ENCODE measurements at places on chromosomes 5 and 9.

DNA sequence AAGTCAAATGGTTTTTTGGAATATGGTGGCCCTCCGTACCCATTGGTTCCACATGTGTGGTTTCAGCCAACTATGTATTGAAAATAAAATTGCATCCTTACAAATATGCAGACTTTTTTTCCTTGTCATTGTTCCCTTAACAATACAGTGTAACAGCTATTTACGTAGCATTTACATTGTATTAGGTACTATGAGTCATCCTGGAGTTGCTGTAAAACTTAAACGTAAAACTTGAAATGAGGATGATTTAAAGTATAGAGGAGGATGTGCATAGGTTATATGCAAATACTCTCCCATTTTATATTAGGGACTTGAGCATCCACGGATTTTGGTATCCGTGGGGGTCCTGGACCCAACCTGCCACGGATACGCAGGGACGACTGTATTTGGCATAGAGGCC, 16.3 kb downstream of the SDHA start:
- no peak for DNase-seq

DNA sequence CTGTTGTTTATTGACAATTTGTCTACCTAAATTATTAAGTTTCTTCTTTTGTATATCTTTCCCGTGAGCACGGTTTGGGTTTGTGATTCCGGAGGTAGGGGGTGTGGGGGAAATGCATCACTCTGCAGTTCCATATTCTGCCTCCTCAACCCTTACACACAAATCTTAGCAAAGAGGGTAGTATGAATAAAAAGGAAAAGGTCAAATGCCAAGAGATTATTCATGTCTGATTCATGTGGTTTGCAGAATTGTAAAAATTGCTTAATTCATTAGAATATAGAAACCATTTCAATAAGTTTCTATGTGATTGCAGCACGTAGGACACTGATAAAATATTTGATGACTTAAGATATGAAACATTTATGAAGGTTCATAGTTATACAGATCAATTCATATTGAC, 601.9 kb downstream of the SEMA5A start:
- no peak for DNase-seq

- no peak for DNase-seq
Observed at GRCh38 chr9:19404283-19405075, 4.3 kb upstream of the ACER2 start.

GRCh38 chr5:9924614-9925013, 294.5 kb upstream of the TAS2R1 start:
- DNase-seq: no peak

DNA sequence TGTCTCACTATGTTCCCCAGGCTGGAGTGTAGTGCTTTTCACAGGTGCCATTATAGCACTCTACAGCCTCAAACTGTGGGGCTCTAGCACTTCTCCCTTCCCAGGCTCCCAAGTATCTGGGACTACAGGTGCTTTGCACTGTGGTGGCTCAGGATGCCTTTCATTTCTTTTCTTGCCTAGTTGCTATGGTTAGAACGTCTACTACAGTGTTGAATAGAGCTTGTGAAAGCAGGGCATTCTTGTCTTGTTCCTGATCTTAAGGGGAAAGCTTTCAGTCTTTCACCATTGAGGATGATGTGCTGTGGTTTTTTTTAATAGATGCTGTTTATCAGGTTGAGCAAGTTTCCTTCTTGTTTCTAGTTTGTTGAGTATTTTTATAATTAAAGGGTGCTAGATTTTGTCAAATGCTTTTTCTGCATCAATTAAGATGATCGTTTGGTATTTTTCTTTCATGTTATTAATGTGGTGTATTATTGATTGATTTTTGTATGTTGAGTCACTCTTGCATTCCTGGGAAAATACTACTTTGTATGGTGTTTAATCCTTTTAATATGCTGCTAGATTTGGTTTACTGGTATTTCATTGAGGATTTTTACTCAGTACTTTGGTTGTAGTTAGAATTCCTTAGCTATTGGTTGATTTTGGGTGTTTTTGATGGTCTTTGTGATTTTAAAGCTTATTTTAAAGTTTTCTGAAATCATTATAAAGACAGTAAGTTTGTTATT, 35.6 kb downstream of the GPBP1 start:
- no peak for DNase-seq

- no peak for DNase-seq
Observed at GRCh38 chr9:98147582-98147981, 28.6 kb upstream of the TRIM14 start.

DNA sequence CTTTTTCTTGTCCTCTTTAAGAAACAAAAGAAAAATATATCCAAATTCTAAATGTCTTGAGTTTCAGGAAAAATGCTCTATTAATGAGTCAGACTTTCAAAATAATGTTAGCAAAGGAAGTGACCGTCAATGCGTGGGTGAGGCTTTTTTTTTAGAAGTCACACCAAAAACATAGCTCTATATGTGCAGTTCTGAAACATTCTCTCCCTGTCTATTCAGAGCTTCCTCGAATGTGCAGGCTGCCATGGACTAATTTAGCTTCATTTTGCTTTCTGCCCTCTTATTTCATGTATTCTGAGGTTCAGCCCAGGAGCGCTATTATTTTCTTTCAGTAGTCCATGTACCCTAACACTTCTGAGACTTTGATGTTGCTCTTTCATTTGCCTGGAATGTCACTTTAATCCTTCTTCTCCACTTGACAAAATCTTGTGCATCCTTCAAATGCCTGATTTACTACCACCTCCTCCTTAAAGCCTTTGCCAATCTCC, 72.5 kb upstream of the RASA1 start:
- no peak for DNase-seq

DNA sequence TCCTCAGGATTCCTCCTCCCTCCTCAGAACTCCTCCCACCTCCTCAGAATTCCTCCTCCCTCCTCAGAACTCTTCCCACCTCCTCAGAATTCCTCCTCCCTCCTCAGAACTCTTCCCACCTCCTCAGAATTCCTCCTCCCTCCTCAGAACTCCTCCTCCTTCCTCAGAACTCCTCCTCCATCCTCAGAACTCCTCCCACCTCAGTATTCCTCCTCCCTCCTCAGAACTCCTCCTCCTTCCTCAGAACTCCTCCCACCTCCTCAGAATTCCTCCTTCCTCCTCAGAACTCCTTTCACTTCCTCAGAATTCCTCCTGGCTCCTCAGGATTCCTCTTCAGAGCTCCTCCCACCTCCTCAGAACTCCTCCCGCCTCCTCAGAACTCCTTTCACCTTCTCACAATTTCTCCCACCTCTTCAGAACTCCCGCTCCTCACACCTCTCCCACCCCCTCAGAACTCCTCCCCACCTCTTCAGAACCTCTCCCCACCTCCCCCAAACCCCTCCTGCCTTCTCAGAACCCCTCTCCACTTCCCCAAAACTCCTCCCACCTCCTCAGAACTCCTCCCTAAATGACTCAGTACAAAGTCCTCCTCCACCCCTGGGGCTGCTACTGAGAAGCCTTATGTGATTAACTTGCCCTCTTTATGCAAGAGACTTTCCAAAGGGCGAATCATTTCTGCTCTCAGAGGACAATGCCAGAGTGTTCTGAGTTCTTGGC, 23.2 kb downstream of the SLC46A2 start:
- no peak for DNase-seq

- no peak for DNase-seq
Observed at GRCh38 chr5:139740138-139740991, 55.2 kb upstream of the PSD2 start.

- no peak for DNase-seq
Observed at GRCh38 chr5:116401576-116401975, 173.0 kb downstream of the SEMA6A start.

DNA sequence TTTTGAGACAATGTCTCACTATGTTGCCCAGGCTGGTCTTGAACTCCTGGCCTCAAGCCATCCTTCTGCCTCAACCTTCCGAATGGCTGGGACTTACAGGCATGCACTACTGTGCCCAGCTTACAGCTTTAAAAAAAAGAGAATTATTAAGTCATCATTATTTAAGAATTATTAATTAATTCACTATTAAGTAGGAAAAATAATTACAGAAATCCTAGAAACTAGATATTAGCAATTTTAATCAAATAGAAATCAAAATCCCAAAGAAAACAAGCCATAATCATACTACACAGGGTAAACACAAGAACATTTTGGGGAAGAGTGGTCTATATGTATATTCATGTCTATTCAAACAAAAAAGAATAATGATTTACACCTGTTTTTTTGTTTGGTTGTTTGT, 19.6 kb upstream of the MTMR12 start:
- no peak for DNase-seq

DNA sequence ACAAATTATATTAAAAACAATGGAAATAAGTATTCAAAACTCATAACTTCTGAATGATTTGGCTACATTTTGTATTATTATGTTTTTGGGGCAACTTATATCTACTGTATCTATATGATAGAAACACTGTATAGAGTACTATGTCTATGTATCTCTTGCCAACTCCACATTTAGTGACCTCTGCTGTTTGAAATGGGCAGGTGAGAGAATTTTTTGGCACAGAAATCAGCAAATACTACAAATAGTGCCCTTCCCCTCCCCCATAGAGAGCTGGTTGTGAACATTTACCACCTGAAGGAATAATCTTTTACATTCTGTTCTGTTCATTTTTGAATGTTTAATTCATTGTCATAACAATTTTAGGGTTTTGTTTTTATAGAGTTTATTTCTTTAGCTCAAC, 545.3 kb downstream of the PDE4D start:
- no peak for DNase-seq

DNA sequence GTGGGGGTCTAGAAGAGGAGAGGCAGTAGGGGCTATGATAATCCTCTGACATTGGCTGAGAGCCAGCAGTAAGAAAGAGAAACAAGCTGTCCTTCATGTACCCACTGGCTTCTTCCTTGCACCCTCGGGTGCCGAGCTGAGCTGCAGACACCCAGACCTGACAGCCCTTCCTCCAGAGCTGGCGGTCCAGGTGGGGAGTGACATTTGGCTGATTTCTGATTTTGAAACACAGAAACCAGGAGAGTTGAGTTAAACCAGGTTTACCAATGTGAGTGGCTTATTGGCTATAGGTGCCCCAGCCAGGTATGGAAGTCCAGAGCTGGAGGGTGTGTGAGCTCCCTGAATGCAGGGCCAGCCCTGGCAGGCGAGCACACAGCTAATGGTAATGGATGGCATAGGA, 59.2 kb downstream of the GADD45G start:
- no peak for DNase-seq

GRCh38 chr5:78506261-78507024, 142.1 kb downstream of the LHFPL2 start:
- DNase-seq: no peak

GRCh38 chr9:29332789-29333188, 1759.5 kb upstream of the C9orf72 start:
- DNase-seq: no peak

All from effector memory CD8-positive, alpha-beta T cell (primary cell).